ENCODE measurements at places on chromosomes 13 and 19. TPM values are rescaled to one million over a fixed set of nuclear protein-coding genes. Genes with fewer than 3 reads are reported as not detected.

The DACT3 gene
- polyA plus RNA-seq = 1.8 TPM

DNA sequence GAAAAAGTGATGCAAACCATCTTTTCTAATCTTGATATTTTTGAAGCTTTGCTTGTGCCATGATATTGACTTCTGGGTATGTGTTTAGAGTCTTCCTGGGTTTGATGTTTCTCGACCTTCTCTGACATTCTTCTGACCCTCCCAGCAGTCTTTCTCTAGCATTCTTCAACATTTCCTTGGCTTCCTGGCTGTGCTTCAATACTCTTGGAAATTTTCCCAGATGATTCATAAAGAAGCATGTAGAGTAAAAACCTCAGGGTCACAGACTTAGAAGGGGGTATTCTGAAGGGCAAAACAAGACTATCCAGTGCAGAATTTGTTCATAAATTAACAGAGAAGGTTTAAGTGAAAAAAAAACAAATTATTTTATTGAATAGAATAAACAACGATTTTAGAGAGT is 946.3 kb upstream of the PCDH9 start:
- no peak for DNase-seq

The YJEFN3 gene
- 17.2 TPM for polyA plus RNA-seq

DNA sequence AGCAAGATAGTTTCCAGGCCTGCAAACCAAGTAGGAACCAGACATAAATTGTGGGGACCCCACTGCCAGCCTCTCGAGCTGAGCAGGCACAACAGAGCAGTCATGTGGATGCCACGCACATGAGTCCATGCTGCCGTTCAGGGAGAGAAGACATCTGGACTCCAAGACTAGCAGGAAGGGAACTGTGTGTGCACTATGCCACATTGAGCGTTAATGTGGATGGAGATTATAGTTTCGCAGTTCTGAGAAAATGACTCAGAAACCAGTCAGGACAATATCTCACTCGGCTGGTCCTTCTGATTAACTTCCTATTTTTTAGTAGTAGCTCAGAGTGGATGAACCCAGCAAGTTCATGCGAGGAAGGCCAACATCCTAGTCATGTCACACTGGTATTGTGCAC is 124.9 kb downstream of the CRYL1 start:
- DNase-seq = no peak

DNA sequence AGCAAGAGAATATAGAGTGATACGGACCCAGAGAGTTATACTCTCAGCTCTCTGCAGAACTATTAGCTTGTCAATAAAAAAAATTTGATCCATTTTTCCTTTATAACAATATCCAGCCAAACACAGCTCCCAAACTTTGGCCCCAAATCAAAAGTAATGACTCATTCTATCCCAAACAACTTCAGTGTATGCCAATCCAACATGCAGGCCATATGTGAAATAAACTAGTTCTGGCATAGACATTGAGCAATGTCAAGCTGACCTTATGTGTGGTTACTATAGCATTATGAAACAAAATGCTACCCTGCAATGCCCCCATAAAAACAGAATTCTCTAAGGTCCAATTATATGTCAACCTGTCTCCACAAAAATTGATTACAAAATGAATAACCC is 209.5 kb downstream of the DNAJC15 start:
- DNase-seq = no peak

DNA sequence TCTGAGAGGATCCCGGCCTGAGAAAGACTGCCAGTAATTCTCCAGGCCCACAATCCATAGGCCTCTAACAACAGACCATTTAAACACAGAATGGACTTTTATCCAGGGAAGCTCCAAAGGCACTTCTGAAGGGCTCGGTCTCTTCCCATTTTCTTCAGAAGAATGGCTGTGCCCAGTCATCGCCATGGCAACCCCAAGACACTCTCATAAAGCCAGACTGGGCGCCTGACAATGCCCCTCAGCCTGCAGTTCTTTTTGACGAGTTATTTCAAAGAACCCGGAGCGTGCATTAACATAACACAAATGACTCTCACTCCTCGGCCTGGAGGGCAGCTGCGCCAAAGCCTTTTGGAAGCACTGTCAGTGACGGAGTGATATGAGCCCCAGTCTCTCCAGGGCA is 61.0 kb downstream of the RASA3 start:
- no peak for DNase-seq

The PMIS2 gene
- polyA plus RNA-seq = not detected

The CEACAM6 gene
- not detected for polyA plus RNA-seq

The SHISA2 gene
- polyA plus RNA-seq = 10.2 TPM

DNA sequence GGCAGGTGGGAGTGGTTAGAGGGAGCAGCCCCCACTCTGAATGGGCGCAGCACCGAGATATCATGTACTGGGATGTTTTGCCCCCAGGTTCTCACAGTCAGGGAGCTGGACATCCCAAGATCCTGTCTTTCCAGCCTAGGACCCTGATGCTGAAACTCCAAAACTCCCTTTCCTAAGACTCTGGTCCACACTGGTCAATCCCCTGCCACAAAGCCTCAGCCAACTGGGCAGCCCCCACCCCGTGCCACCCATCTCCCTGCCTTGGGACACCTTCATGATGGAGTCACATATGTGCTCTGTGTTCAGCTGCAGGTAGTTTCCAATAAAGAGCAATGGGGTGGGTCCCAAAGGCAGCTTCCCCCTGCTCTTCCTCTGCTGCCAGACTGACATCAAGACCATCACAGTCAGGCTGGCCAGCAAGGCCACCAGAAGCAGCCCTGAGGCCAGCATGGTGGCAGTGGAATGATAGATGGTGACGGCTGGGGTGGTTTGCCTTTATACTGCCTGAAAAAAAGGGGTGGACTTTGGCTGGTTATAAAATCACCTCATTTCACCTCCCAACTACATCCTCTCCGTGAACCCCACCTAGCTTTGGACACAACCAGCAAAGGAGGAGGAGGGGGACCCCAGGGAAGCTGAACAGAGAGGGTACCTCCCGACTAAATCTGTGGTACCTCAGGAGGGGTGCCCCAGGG is 36.3 kb downstream of the CYP2B6 start:
- DNase-seq = no peak

DNA sequence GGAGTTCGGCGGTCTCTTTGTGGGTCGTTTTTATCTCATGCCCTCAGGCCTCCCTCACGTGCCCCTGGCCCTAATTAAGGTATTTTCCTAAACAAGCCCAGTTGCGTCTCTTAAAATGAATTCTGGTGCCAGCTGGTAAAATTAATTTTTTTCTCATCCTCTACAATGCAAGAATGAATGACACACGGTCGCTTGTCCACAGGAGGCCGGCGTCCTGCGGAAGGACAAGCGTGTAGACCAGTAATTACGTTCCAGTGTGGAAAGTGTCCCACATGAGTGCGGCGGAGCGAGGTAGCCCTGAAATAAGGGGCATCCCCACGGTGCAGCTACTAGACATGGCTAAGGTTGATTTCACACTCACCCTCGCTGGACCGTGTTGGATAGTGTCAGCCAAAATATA is 34.5 kb upstream of the NDUFS7 start:
- DNase-seq = no peak

The PALM gene
- polyA plus RNA-seq = 5.7 TPM

GRCh38 chr13:36131931-36132297 is 732 bp upstream of the DCLK1 start:
- no peak for DNase-seq

The RUBCNL gene
- polyA plus RNA-seq = 4.2 TPM

- DNase-seq = no peak
Measured at GRCh38 chr19:19530423-19530804, 1.7 kb downstream of the YJEFN3 start.
